ENCODE measurements at places on chromosomes 7 and 10. TPM values are rescaled to one million over a fixed set of nuclear protein-coding genes. Genes with fewer than 3 reads are reported as not detected.

ZP3 gene
- total RNA-seq: 0.87 TPM

NUDT13 gene
- total RNA-seq: 1.2 TPM

SPDYE6 gene
- 0.15 TPM for total RNA-seq

PRSS1 gene
- total RNA-seq: not detected

LIPF gene
- 0.29 TPM for total RNA-seq

Data from smooth muscle cell of trachea (primary cell).